Tongue (tissue), 3 donors: ENCODE measurements at places on chromosomes 2 and 18. TPM values are rescaled to one million over a fixed set of nuclear protein-coding genes. Genes with fewer than 3 reads are reported as not detected.

GRCh38 chr18:80229363-80229762 is 18.0 kb downstream of the PARD6G start:
- DNase-seq = no peak

DNA sequence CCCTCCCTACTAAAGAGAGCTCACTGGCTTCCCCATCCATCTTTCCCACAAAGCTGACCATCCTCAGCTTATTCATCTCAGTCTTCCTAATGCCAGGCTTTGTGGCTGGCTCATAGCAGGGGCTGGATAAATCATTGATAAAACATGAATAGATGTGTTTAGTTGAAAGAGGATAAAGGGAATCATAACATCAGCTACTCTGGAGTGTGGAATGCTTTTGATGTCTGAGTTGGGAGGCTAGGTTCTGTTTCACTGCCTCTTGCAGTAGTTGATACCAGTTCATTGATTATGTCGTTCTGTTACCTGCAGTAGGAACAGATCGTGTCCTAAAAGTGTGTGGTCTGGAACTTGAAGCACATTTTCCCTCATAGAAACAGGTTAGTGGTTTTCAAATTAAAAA is 66.3 kb upstream of the HK2 start:
- no peak for DNase-seq

DNA sequence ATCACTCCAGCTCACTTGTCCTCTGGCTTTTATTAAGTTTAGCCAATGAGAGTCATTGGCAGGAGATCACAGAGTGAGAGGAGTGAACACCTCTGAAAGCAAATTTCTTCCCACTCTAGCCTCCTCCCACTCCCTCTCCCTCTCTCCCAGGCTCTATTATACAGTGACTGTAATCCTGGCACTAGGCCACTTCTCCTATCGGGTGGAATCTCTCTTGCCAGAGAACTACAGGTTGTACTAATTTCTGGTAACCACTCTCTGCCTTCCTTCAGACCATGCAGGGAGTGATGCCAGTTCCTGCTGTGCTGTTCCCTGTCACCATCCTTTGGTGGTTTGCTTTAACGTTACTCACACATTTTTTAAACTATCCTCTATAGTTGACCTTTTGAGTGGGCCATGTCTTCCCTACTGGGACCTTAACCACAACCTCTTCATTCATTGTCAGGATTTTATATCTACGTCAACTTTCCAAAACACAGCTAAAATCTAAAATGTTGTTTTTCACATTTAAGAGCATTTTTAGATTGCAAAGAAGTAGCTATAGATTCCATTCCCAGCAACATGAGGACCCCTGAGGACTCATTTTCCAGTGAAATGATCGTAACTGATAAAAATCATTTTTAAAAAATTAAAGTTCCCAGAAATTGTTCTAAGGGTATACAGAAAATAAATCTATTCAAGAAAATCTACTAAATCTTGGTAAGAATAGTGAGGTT is 217.1 kb downstream of the MREG start:
- DNase-seq = peak; percentile 35

- DNase-seq = peak; percentile 18
These were observed 1094.7 kb downstream of the BCL11A start for GRCh38 chr2:59458800-59459199.

DNA sequence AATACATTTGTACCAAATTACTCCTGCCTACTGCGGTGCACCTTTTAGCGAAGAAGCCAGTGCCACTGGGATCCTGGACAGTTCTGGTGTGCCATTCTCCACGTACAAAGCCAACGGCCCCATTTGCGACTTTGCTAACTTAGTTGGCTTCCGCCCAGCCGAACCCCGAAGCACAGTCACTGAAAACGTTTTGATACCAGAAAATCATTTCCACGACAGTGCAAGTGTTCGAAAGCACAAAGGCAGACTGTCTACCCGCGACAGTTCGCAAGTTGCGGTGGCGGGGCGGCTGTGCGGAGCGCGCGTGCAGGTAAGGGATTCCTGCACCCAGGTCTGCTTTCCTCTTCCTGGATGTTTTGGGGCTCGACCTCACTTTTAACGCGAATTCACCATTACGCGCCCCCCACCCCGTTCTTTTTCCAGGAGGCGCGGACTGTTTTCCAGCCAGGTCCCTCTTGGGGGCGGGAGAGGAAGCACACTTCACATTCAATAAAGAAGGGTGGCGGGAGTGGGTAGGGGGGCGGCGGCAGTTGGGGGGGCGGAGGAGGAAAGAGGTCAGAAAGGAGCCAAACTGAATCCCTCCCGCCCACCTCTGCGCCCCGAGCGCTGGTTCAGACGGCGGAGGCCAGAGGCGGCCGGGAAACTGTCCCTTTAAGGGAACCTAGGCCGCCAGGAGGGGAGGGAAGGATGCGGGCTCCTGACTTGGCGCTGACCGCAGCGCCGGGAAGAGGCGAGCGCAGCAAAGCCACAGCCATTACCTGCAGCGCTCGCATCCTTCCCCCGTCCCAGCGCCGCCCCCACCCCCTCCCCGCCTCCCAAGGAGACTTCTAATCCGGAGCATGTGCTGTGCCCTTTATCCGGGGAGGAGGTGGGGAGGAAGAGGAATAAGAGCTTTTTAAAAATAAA is 107.4 kb upstream of the KCTD1 start:
- no peak for DNase-seq

DNA sequence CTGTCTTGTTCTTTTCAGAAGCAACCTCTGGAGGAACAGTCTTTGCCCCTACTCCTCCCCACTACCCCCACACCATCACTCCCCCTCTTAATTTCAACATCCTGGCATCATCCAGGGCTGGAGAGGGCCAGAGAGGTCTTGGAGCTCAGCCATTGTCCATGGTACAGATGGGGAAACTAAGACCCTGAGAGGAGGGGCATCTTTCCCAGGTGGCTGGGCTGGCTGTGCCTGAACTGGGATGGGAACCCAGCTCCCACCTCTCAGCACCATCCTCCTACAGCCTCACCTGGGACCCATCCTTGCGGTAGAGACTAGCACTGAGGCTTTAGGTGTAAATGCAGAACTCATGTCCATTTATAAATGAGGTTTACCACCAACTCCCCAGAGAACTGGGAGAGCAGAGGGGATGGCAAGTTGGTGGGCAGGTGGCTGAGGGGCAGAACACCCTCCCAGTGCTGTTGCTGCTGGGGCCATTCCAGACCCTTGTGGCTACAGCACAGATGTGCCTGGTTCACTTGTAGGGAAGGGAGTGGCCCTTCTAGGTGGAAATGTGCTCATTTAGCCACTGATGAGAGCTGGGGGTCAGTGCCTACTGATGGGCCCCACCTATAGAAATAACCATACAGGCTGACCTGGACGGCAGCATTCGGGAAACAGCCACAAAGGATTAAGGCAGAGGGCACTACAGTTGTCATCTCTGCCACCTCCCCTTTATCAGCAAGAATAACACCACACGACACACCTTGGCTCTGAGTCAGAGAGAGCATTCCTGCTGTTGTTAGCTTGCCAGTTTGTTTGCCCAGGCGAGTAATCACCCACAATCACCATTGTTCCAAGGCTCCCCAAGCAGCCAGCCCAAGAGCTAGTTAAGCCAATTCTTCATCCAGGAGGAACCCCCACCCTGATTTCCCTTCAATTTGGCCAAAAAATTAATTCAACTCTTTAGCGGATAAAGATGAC is 2.1 kb downstream of the MLPH start:
- no peak for DNase-seq

GRCh38 chr2:117983040-117983439 is 30.8 kb downstream of the CCDC93 start:
- no peak for DNase-seq

DNA sequence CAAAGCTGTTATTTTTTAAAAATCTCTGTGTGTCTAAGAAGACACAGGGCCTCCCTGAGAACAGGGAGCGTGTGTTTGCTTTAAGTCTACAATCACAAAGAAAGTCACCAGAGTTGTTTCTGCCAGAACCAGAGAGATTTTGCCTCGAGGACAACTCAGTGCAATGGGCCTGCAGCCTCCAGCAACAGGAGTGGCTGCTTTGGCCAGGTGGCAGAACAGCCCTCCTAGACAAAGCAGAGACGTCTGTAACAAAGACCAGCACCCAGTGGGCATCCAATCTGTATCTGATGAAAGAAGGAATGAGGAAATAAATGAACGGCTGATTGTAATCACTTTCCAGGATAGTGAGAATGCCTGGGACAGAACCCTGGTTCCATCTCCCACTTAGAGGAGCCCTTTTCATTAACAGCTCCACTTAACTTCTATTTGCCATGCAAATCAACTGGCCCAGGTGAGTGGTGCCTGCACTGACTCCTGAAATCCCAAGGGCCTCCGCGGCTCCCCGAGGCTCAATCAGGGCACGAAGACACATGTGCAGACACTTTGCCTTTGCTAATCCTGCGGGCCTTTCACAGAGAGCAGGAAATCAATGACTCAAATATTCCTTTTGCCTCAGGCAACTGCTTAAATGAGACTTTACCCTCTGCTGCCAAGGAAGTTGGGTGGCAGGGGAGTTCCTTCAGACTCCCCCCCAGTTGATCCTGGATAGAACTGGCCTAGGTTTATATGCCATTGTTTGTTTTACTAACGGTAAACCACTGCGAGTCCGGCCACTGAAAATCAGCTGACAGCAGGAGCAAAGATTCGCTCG is 146.5 kb downstream of the CABLES1 start:
- DNase-seq = peak; percentile 48

DNA sequence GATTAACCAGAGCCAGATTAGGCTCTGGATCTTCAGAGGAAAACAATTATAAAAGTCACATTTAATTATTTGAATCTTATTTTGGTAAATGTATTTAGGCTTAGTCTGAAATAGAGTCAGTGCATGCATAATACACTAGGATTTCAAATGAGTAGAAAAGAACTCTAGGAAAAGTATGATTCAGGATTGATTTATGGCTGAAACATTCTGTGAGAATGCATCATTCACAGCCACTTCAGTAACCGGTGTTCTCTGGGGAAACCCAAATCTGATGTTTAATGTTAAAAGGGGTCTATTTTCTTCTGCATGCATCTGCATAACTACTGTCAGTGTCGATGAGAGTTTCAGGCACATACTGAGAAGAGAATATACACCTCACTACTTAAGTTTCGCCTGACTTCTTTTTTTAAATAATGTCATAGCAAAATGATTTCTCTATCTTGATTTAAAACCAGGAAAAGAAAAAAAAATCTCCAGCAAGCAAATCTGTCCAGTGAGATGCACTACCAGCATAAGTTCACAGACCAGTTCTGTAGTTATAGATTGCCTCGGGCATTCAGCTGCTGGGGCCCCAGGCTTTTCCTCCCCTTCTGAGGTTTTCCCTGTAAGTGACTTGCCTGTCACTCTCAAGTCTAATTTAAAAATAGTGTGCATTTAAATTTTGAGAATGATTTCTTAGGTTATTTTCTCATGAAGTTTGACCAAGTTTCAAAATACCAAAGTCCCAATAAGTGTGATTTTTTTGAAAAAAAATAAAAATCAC is 501.5 kb downstream of the NR4A2 start:
- DNase-seq = no peak

GRCh38 chr2:23939987-23940717 is at the start of gene UBXN2A:
UBXN2A (plus strand) TSS chr2:23940463; CDS start chr2:23958315, 17,852 bp downstream.
- DNase-seq = peak; percentile 93

RSAD2 gene
- 2.6 TPM for total RNA-seq

ERFE gene
- total RNA-seq = 14.1 TPM

SOS1 gene
- total RNA-seq = 48.2 TPM

ABCB11 gene
- total RNA-seq = not detected

RESP18 gene
- not detected for total RNA-seq

ANAPC1 gene
- 56.4 TPM for total RNA-seq
